Fibroblast of villous mesenchyme (primary cell): ENCODE measurements at places on chromosomes 3 and 15. TPM values are rescaled to one million over a fixed set of nuclear protein-coding genes. Genes with fewer than 3 reads are reported as not detected.

DNA sequence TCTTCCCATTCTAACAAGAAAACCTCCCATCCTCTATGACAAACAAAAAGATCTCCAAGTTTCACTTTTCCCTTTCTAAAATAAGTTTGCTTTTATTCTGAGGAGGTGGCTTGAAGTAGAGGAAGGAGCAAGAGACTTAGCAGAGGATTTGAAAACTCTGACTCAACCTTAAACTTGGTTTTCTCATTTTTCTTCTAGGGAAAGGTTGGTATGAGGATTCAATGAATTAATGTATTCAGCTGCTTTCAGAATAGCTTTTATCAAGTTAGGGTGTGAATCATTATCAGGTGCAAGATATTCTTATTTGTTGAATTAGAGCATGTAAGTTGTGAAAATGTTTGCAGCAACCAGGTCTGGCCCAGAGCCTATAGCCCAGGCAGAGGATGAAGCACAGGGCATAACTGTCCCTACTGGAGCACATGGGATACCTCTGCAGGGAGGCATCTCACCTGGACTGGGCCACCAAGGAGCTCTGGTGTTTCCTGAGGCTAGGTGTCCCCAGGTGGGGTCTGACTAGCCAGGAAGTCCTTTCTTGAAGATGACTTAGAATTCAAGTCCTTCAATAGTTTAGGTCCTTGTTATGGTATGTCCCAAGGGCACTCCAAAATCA, 42.3 kb downstream of the SATB1 start:
- DNase-seq, result no peak

Gene CRYGS
- total RNA-seq, result 0.86 and 1.6 TPM in 2 replicates

Gene CLDN16
- under 0.01 and 0.43 TPM in 2 replicates for total RNA-seq

Gene NMB
- 1.7 and 1.9 TPM in 2 replicates for total RNA-seq
